ENCODE measurements at places on chromosomes 2 and 18. TPM values are rescaled to one million over a fixed set of nuclear protein-coding genes. Genes with fewer than 3 reads are reported as not detected.

The CABYR gene
- 9.7 TPM for total RNA-seq

The POTEF gene
- not detected for total RNA-seq

GRCh38 chr18:66317243-66318090 lies 286.4 kb downstream of the CDH19 start:
- no peak for DNase-seq

DNA sequence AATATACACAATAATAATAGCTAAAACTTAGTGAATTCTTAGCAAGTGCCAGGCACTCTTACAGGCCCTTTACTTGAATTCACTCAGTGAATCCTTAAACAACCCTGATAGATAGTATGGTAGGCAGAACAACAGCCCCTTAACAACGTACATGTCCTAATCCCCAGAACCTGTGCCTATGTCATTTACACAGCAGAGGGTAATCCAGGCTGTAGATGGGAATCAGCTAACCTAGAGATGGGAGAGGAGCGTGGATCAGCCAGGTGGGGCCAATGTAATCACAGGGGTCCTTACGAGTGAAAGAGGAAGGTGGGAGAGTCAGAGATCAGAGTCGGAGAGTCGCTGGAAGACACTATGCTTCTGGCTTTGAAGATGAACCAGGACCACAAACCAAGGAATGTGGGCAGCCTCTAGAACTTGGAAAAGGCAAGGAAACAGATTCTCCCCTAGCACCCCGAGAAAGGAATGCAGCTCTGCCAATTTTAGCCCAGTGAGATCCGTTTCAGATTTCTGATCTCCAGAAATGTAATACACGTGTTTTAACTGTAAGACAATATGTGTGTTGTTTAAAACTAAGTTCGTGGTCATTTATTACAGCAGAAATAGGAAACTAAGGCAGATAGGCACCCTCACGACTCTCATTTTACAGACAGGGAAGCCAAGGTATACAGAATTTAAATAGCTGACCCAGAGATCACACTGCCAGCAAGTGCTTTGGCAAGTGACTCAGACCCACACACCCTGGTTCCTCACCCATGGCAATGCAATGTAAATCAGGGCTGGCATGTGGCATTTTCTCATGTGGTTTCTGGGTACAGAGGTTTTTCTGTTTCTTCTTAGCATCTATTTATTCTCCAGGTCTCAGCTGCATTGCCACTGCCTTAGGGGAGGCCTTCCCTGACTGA lies 68.9 kb downstream of the DOCK10 start:
- DNase-seq, result peak; percentile 62

- no peak for DNase-seq
These were observed 47.9 kb downstream of the KIF5C start for GRCh38 chr2:148922776-148923475.

The KCNK3 gene
- total RNA-seq, result 2.3 TPM

DNA sequence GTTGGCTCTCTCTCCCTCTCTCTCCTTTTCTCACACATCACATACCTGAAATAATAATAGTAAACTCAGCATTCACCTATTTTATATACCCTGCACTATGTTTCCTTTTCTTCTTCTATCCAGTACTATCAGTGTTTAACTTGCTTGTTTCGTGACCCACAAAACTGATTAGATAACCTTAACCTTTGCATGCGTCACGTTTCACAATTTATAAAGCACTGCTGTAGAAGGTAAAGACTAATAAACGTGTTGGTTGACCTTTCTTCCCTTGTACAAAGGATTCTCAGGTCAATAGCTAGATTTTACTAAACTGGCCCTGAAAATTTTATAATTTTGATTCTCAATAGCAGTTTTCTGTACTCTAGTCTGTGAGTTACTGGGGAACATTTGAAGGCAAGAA lies 791.7 kb downstream of the DPP10 start:
- no peak for DNase-seq

The AAMP gene
- 126 TPM for total RNA-seq

- DNase-seq, result no peak
These were observed 364.2 kb downstream of the ZNF516 start for GRCh38 chr18:76130845-76131244.

GRCh38 chr2:99710721-99711120 lies 220.9 kb upstream of the REV1 start:
- no peak for DNase-seq

The CCDC85A gene
- total RNA-seq, result not detected

GRCh38 chr2:175351512-175351911 lies 170.0 kb upstream of the ATP5MC3 start:
- DNase-seq, result no peak

The OSBPL1A gene
- 35.4 TPM for total RNA-seq

The SP9 gene
- total RNA-seq, result not detected

GRCh38 chr18:32507093-32507492 lies 36.4 kb upstream of the GAREM1 start:
- no peak for DNase-seq

The HMSD gene
- total RNA-seq, result not detected

GRCh38 chr2:23497536-23497935 lies 112.6 kb downstream of the KLHL29 start:
- DNase-seq, result no peak

The PLEKHM3 gene
- 6.8 TPM for total RNA-seq

The COLEC11 gene
- total RNA-seq, result not detected

GRCh38 chr2:6008726-6009125 lies 316.5 kb downstream of the SOX11 start:
- no peak for DNase-seq

- DNase-seq, result no peak
These were observed 14.5 kb upstream of the SIX3 start for GRCh38 chr2:44926957-44927356.

- DNase-seq, result peak; percentile 64
These were observed 48.6 kb downstream of the RPIA start for GRCh38 chr2:88739985-88740600.

- no peak for DNase-seq
These were observed 61.4 kb downstream of the PRPF40A start for GRCh38 chr2:152655880-152656279.

- DNase-seq, result no peak
These were observed 30.9 kb upstream of the IL1R2 start for GRCh38 chr2:101960819-101961337.

- DNase-seq, result no peak
These were observed 49.6 kb upstream of the PXDN start for GRCh38 chr2:1793868-1794445.

The TEKT4 gene
- total RNA-seq, result not detected

The CFC1 gene
- not detected for total RNA-seq

The MRPL30 gene
- total RNA-seq, result 68.3 TPM

The ANKRD53 gene
- not detected for total RNA-seq

The C2orf80 gene
- total RNA-seq, result not detected

- DNase-seq, result peak; percentile 68
These were observed 12.4 kb downstream of the DYM start for GRCh38 chr18:49447810-49448745.

The SERPINB3 gene
- not detected for total RNA-seq

The CACNB4 gene
- total RNA-seq, result 0.10 TPM

- DNase-seq, result no peak
These were observed 108.4 kb downstream of the MEIS1 start for GRCh38 chr2:66543257-66543767.

DNA sequence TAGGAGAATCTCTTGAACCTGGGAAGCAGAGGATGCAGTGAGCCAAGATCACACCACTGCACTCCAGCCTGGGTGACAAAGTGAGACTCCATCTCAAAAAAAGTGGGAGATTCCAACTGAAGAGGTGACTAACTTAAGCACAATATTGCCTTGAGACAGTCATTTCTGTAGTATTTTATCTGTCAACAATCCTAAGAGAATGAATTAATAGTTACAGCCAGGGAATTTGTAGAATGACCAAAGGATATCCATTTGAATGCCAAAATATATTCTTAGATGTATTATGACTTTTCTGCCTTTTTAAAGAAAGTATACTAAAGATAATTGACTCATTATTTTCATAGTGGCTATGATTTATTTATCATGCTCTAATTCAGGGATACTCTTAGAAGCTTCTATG lies 40.7 kb upstream of the CCDC150 start:
- DNase-seq, result no peak

DNA sequence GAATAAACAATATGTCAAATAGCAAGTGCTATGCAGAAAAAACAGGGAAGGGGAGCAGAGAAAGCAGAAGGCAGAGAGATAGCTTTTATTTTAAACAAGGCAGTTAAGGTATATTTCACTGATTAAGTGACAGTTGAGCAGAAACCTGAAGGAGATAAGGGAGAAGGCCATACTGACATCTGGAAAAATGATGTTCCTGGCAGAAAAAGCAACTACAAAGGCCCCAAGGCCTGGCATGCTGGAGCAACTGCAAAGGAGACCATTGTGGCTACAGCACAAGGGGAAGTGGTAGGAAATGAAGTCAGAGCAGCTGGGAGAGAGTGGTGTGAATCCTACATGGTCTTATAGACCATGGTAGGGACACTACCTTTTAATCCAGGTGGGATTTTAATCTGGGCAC lies 8.9 kb upstream of the PCBP1 start:
- DNase-seq, result no peak

GRCh38 chr18:9535430-9535991 lies 60.2 kb downstream of the RALBP1 start:
- no peak for DNase-seq

- no peak for DNase-seq
These were observed 32.4 kb downstream of the TMEM177 start for GRCh38 chr2:119711352-119711751.

- peak; percentile 81 for DNase-seq
These were observed 32.2 kb downstream of the RFX8 start for GRCh38 chr2:101442667-101443061.

DNA sequence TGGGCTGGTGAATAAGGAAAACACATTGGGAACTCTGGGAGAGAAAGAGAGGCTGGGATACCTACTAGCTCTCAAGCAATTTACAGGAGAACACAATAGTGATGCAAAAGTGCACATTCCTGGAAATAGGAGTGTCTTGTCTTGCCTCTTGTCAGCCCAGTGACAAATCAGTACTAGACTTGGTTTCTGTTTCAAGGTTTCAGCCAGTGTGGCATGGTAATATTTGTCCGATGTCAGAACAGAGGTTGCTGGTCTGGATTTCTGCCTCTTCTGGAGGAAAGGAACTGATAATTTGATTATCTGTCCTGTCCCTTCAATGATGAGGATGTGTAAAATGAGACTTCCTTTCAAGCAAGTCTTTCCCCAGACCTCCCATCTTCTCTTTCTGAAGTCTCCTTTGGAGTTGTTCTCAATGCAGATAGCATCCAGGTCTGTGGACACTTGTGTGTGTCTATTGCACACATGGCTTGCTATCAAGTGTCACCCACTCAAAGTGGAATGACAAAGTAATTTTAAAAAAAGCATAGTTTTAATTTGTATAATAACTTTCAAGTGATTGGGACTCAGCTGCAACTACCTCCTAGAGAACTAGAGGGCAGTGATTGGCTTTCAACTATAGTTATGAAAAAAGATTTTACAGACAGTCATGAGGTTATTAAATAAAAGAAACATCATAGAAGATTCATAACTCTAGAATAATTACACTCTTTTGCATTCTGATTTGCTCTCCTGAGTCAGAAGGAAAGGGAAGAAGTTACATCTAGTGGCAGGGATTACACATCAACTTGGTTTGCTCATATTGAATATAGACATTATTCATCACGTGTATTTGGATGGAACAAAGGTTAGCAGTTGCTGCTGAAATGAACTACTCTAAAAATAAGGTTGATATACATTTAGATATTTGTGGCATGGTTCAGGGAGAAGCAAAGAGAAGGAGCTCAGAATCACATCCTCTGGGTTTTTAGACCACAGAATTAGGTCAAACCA lies 4.5 kb downstream of the GPR39 start:
- peak; percentile 65 for DNase-seq

The LYPD6 gene
- 16.1 TPM for total RNA-seq

DNA sequence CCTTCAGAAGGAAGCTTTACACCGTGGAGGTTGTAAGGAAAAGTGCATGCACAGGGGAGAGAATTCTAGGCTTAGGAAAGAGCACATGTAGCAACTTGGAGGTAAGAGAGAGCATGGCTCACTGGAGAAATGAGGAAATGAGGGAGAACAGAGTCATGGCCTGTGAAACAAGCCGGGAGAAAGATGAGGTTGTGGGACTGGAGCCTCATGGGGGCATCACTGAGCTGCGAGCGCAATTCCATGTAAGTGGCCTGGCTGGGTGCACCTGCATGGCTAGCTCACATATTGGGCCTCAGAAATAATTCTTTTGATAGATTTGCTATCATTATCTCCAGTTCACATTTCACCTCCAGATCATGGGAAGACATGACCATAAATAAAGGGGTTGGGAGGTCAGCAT lies 785.5 kb upstream of the RAB6C start:
- no peak for DNase-seq

GRCh38 chr2:188931361-188931760 lies 42.8 kb upstream of the COL3A1 start:
- no peak for DNase-seq

- no peak for DNase-seq
These were observed 426.1 kb upstream of the UBE2E3 start for GRCh38 chr2:180554330-180554729.

GRCh38 chr2:102506743-102507142 lies 33.7 kb downstream of the SLC9A4 start:
- DNase-seq, result no peak

- peak; percentile 26 for DNase-seq
These were observed 123.8 kb upstream of the STON1 start for GRCh38 chr2:48406116-48406515.

DNA sequence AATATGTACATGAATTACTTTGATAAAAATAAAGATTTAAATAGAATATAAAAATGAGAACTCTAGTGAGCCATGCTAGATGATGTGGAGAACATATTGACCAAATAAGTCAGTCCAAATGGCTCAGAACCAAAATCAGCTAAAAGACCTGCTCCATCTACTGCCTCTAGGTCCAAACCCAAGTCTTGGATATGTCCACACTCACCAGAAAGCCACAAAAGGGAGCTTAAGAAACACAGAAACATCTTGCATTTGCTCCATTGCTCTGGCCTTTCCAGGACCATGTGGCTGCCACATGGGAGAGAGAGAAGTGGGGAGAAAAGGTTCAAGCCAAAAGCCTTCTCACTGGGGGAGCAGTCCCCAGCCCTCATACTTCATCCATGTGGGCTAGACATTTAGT lies 272.5 kb downstream of the DYSF start:
- peak; percentile 28 for DNase-seq

DNA sequence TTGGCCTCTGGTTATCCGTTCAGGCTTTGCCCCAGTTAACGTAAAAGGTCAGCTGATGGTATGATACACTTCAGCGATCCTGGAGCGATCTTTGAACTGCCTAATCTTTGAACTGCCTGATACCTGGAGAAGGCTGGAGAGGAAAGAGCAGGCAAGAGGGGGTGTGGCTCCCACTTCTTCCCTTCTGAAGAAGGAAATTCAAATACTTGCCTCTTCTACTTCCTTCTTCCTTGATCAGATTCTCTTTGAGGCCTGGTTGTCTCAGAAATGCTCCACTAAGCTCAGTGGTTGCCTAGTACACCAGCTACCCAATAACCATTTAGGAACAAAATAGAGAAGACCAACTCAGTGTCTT lies 619 bp downstream of the GALM start:
- no peak for DNase-seq

The HRH4 gene
- not detected for total RNA-seq

- no peak for DNase-seq
These were observed 444.1 kb upstream of the LRATD1 start for GRCh38 chr2:14188446-14188845.

GRCh38 chr2:18560797-18561085 lies 288 bp upstream of the RDH14 start:
- no peak for DNase-seq

The KANSL1L gene
- 25.3 TPM for total RNA-seq

- no peak for DNase-seq
These were observed 13.5 kb upstream of the CALCRL start for GRCh38 chr2:187461294-187462261.

All from RPMI7951 (cell line).